Daoy (cell line): ENCODE measurements at places on chromosomes 13 and 19.

- DNase-seq, result no peak
These were observed 1146.3 kb upstream of the MIR17HG start for GRCh38 chr13:90201202-90201601.

DNA sequence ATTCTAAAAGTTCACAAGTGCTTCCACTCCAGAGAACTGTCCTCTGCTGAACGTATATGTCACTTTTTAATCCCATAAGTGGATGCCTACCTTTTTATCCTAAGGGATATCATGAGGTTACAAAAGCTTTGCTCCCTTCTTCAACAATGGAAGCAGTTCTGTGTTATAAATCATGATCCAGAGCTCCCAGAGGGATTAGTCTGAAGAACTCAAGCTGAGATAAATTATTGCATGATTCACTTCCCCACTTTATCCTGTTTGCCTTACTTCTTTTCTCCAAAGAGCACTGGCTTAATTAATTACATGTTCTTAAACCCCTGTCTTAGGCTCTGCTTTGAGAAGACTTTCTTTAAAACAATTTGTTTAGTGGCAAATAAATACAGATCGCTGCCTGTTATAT lies 246.7 kb downstream of the PCDH17 start:
- no peak for DNase-seq

- DNase-seq, result peak; percentile 72
These were observed 643 bp downstream of the SLC7A1 start for GRCh38 chr13:29594710-29595379.

DNA sequence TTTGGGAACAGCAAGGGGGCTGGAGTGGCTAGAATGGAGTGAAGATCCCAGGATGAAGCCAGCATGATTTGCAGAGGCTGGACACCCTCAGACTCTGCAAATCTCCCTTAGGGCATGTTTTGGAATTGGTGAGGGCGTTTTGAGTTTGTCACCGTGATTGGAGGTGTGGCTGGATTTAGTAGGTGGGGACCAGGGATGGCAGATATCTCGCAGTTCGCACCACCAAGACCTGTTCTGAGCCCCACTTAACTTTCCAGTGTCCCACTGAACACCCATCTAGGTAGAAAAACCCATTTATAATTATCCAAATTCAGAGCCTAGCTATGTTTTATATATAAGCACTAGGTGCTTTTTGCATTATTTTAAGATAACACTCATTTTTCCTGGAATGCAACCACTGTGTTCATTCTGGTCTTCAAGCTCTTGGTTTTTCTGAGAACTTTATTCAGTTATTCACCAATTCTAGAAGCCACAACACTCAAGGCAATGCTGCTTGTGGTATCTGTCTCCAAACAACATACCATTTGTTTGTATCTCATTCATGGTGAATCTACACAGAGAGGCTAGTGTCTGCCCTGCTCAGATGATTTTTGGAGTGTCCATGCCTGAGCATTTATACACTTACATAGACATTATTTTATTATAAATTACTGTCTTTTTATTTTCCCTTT lies 3.0 kb upstream of the NANOS2 start:
- no peak for DNase-seq

DNA sequence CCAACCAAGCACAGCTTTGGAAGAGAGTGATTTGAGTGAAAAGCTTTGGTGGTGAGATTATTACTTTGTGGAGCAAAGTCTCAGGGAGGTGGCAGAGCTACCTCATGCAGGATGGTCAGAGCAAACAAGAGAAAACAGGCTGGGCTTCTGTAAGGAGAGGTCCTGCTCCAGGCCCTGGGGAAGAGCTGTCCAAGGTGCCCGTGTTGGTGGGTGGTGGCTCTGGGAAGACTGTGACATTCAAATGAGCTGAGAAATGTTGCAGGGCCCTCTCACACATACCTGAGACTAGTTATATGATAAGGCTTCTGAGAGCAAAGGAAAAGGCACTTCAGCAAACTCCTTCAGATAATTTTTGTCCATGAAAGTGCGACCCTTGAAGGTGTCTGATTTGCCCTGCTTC lies 205.5 kb upstream of the SOX21 start:
- DNase-seq, result no peak

DNA sequence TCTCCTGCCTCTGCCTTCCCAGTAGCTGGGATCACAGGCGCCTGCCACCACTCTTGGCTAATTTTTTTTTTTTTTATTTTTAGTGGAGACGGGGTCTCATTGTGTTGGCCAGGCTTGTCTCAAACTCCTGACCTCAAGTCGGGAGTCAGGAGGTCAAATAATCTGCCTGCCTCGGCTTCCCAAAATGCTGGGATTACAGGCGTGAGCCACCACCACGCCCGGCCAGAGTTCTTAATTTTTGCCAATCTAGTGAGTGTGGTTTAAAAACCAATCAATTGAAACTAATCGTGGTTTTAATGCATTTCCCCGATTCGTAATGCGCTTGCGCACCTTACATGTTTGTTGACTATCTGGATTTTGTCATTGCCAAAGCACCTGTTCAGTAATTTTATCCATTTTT lies 37.0 kb downstream of the SKA3 start:
- DNase-seq, result no peak

DNA sequence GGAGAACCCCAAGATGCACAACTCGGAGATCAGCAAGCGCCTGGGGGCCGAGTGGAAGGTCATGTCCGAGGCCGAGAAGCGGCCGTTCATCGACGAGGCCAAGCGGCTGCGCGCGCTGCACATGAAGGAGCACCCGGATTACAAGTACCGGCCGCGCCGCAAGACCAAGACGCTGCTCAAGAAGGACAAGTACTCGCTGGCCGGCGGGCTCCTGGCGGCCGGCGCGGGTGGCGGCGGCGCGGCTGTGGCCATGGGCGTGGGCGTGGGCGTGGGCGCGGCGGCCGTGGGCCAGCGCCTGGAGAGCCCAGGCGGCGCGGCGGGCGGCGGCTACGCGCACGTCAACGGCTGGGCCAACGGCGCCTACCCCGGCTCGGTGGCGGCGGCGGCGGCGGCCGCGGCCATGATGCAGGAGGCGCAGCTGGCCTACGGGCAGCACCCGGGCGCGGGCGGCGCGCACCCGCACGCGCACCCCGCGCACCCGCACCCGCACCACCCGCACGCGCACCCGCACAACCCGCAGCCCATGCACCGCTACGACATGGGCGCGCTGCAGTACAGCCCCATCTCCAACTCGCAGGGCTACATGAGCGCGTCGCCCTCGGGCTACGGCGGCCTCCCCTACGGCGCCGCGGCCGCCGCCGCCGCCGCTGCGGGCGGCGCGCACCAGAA lies 1.1 kb downstream of the SOX1 start:
- DNase-seq, result peak; percentile 79

DNA sequence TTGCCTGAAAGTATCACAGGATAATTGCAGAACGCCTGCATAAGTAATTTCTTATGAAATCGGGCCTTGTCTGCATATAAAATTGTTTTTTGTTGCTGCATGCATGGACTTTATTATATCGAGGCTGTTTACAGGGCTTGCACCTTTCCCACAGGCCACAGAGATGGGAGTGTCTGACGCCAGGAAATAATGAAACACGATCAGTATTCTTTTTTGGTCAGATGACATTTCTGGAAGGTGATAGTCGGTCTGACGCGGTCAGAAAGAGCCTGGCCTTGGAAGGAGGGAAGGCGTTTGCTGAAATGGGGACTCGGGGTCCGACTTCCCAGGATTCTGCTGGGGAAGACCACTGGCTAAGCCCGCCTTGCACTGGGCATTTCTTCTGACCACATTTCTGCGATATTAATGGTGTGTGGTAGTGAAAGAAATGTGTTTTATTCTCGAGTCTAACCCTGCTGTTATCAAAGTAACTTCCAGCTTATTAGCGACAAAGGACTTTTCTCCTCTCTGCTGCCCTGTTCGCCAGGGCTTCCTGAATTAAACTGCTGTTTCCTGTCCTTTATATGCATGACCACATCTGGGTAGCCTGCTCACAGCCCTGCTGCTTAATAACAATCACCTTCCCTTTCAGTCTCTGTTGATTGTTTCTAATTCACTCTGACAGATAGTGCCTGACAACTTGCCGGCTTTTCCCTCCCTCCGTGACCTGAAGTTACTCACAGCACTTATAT lies 11.6 kb upstream of the ZNF536 start:
- peak; percentile 44 for DNase-seq

DNA sequence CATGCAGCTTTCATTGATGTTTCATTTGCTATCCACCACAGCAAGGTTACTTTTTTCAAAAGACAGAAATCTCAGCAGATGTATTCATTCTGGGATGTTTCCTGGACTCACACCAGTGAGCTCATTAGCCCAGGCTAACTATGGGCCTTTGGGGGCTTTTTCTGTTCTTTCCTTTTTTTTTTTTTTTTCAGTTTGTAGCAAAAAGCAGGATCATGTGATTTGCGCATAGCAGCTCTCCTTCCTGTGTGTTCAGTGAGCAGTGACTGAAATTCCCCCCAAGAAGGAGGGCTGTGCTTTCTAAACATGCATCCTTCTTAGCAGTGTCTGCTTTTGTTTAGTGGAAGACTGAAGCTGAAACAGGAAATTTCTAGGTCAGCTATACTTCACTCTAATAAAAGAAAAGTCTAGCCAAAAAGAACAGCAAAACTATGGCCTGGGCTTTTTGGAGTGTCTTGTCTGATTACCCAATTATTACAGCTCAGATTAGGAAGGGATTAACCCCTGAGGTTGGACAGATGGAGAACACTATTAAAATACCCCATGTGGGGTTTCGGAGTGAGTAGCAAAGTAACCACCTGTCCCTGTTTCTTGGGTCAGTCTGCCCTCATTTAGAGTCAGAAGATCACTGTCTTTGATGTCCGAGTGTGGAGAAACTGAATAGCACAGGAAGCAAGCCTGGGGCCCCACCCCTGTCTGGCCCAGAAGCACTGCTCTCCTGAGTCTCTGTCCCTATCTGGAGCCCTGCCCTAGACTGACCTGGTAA lies 8.9 kb upstream of the AMER2 start:
- DNase-seq, result no peak

DNA sequence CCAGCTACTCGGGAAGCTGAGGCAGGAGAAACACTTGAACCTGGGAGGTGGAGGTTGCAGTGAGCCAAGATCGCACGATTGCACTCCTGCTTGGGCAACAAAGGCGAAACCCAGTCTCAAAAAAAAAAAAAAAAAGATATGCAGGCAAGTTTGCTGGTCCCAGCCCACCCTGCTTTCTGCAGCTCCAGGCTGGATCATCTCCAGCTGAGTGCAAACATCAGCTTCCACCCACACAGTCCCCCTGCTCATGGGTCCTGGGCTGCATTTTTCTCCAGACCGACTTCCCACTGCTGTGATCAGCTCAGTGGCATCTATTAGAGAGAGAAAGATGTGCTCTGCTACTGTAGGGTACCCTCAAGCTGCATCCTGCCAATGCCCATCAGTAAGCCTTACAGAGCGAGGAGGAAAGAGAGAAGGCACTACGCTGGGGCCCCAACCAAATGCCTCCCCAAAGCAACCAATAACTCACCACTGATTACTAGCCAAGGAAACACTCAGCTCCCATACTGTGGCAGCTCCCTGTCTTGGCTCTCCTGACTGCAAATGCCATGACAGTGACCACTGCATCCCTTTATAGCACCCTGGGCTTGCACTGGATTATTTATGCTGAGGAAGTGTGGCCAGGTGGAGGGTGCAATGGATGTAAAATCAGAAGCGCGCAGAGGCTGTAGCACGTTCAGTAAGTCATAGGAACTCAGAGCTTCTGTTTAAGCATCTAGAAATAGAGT lies 170.9 kb upstream of the ZNF507 start:
- no peak for DNase-seq

DNA sequence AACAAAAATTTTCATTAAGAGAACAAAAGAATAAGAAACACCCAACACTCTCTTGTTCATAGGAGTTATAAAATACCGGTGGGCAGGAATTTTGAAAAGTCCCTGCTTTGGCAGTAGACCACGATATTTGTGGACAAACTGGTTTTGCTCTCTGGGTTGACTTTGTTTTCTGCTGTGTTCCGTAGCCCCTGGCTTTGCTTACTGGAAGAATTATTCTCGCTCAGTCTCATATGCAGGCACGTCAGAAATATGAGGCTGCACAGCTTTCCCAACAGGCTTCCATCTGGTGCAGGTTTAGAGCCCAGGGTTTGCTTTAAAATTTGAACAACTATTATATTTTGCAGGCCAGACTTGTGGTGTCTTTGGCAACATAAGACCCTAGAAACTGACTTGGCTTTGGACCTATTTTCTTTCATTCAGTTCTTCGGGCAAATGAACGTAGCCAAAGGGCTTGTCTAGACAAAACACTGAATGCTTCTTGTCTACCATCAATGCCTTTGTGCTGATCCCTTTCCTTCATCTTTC lies 2012.6 kb downstream of the PCDH9 start:
- DNase-seq, result no peak

DNA sequence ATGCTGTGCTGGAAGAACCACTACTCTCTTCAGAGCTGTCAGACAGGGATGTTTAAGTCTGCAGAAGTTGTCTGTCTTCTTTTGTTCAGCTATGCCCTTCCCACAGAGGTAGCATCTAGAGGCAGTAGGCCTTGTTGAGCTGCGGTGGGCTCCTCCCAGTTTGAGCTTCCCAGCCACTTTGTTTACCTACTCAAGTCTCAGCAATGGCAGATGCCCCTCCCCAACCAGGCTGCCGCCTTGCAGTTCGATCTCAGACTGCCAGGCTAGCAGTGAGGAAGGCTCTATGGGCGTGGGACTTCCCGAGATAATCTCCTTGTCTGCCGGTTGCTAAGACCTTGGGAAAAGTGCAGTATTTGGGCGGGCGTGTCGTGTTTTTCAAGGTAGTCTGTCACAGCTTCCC lies 42.1 kb upstream of the UQCRFS1 start:
- DNase-seq, result no peak

DNA sequence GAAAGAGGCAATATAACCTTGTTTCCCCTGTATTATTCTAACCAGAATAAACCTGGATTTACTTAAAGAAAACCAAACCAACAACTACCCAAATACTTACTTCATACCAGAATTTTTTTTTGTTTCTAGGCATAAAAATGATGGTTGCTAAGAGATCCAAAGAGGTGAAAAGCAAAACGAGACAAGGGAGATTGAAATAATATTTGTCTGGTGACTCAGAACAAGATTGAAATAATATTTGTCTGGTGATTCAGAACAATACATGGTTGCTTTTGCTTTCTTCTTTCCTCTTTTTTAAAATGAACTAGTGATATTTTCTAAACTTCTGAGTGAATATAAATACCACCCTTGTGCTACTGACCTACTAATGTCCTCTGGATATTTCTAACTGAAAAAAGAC lies 592.9 kb downstream of the KCTD12 start:
- DNase-seq, result peak; percentile 27

GRCh38 chr19:6828306-6828697 lies 55.8 kb downstream of the VAV1 start:
- DNase-seq, result peak; percentile 91
